ENCODE measurements at places on chromosomes 3 and 15. TPM values are rescaled to one million over a fixed set of nuclear protein-coding genes. Genes with fewer than 3 reads are reported as not detected.

P4HTM gene
- 2.2 TPM for total RNA-seq

POLQ gene
- total RNA-seq, result 2.3 TPM

GPR171 gene
- not detected for total RNA-seq

MYO1E gene
- 141 TPM for total RNA-seq

SOX2 gene
- total RNA-seq, result not detected

HCLS1 gene
- 0.39 TPM for total RNA-seq
